GM10248 (cell line): ENCODE measurements at places on chromosomes 3 and 15.
A peak's percentile ranks its signal among the peaks of the same experiment; 100 is the strongest.

DNA sequence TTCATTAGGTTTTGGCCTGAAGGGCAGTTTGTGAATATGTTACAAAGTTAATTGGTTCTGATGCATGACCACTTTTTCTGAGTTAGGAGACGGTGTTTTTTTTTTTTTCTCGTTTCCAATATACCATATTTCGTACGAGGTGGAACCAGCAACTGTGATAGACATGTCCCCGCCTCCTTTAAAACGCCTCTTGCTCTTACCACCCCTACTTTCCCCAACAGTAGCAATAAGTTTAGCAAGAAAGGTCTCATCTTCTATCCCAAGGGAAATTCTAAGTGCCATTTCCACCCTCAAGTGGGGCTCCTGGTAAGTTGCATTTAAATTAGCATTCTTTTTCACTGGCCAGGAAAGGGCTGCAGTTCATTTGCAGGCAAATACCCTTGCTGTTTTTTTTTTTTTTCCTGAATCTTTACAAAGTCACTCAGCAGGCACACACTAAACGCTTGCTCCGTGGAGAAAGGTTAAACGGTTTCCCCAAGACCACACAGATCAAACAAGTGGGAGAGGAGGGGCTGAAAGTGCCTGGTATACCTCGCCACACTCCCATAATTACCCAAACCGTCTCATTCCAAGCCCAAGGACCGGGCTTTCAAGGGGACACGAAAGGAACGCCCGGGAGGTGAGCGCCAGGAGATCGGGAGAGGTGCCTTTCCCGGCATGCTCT is 39.5 kb upstream of the MGA start:
- DNase-seq, result no peak

- DNase-seq, result no peak
These were observed 731.7 kb downstream of the NSUN3 start for GRCh38 chr3:94794563-94794962.

DNA sequence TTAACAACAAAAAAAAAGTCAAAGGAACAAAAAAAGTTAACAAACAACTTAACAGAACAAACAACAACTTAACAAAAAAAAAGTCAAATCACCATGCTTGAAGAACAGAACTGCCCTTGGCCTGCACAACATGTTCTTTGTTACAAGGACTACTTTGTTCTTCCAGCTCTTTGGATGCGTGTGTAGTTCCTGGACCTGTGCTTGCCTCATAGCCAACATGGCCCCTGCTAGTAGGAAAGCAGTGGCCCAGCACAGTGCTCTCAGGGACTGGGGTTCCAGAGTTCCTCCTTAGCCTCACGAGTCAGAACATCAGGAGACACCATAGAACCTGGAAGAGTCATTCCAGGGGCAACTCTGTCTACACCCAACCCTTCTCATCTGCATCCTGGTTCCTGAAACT is 10.9 kb upstream of the STRIT1 start:
- DNase-seq, result no peak

GRCh38 chr3:70832834-70833205 is 520.4 kb upstream of the MDFIC2 start:
- no peak for DNase-seq

DNA sequence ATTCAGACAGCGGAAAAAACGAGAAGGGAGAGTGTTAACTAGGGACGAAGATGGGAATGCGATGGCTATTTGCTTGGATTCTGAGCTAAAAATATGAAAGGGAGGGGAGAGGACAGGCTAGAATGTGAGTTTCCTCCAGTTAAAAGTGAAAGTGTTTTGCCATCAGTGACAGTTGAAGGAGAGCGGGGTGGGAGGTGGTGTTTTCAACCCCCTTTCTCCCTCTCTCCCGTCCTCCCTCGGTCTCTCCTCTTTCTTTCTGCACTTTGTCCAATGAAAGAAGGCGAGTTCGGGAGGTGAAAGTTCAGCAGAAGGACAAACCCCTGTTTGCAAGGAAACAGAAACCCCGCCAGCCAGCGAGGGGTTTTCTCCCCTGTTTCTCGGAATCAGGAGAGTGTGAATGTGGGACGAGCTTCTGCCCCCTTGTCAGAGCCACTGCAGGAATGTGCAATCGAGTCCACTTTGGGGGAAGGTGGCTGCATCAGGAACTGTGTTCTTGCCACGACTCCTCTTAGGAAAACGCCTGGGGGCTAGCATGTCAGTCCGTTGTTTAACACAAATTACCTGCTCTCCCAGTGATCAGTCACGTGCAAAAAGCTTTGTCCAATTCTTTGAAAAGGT is 975 bp upstream of the FOXP1 start:
- peak; percentile 17 for DNase-seq

GRCh38 chr15:65655457-65655856 is 33.7 kb downstream of the SLC24A1 start:
- DNase-seq, result no peak

- peak; percentile 13 for DNase-seq
These were observed 36.9 kb upstream of the PCSK6 start for GRCh38 chr15:101526442-101526841.

- no peak for DNase-seq
These were observed 42.1 kb upstream of the CTDSPL start for GRCh38 chr3:37819591-37819990.

- no peak for DNase-seq
These were observed 60.3 kb downstream of the RGMA start for GRCh38 chr15:93028632-93029213.

- no peak for DNase-seq
These were observed 510.0 kb upstream of the ALCAM start for GRCh38 chr3:104856741-104857140.

- no peak for DNase-seq
These were observed 11.8 kb downstream of the TM4SF18 start for GRCh38 chr3:149321640-149322039.

DNA sequence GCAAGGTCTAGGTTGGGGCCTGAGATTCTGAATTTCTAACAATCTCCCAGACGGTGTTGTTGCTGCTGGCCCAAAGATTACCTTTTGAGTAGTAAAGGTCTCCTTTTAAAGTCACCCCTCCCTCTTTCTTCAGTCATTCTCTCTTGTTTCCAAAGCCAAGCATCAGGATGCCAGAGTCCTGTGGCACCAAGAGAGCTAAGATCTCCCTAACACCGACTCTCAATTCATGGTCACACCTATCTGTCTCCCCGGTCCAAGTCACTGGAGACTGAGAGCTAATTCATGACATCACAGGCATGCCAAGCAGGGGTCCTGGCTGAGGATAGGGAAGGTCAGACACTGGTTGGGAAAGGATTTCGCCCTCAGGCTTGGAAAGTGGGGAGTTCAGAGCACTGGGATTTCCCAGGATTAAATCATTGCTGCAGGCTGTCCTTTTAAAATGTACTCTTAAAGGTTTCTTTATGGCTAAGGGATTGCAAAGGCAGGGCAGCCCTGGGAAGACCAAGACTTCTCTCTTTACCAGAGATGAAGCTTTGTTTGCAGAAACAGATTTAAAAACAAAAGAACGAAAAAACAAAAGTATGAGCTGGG is 7.3 kb downstream of the SHOX2 start:
- DNase-seq, result no peak

DNA sequence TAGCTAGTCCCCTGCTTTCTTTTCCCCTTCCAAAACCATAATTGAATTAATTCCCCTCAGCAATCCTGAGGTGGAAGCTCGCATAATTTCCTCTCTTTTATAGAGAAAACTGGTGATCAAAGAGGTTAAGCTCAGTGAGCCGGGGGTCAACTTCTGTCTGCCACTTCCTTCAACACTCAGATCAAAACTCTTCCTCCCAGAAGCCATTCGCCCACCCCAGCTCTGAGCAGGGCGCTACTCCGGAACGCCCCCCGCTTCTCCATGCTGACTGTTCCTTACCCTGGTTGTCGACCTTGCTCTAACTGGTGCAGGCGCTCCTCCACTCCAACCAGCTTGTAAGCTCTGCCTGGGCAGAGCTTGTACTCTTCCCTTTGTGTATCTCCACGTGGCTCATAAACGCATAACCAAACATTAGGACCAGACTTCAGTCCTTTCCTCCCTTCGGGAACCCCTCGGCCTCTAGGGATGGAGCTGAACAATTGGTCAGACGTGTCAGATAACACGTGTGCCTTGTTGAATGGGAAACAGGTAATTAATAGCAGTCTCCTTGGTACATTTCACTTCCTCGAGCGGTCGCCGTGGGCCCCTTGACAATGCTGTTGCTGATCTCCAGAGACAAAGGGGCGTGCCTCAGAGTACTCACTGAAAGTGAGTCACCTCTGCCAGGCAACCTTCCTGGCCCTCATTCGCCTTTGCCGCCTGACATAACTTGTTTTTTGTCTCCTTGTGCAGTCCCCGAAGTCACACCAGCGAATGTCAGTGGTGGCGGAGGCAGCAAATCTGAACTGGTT is 71.8 kb downstream of the IL5RA start:
- DNase-seq, result no peak

DNA sequence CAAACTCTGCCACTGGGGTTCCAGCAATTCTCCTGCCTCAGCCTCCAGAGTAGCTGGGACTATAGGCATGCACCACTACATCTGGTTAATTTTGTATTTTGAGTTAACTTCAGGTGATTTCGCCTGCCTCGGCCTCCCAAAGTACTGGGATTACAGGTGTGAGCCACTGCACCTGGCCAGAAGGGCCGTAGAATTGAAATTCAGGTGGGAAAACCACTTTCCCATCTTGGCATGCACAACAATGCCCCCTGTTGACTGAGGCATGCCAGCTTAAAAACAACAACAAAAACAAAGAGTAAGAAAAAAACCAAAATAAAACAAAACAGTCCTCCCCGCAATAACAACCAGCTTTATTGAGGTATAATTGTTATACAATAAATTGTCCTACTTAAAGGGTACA is 32.6 kb upstream of the RAB11A start:
- no peak for DNase-seq

- no peak for DNase-seq
These were observed 13.8 kb downstream of the BDH1 start for GRCh38 chr3:197541756-197542539.

GRCh38 chr15:38696109-38696727 is 131.6 kb upstream of the RASGRP1 start:
- peak; percentile 59 for DNase-seq

DNA sequence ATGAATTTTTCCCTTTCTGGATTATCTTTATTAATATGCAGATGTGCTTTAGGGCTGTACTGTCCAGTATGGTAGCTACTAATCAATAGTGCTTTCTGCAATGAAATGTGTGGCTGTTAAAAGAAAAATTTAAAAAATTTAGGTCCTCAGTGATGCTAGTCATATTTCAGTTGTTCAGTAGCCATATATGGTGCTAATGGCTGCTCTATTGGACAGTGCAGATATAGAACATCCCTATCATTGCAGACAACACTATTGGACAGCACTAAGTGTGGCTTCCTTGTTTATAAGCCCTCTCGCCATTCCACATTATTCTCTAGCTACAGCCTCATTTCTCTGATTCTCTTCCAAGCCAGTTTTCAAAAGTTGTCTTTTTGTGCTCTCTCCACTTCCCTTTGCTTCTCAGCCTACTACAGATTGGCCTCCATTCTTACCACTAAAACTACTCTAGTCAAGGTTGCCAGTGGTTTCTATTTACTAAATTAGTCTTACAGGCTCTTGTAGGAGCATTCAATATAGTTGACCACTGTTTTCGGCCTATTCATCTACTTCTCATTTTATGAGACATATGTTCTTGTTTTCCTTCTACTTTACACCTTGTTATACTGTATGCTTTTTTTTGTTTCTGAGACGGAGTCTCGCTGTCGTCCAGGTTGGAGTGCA is 9.5 kb downstream of the MAPK6 start:
- DNase-seq, result no peak

GRCh38 chr3:50961386-50961785 is 286.7 kb downstream of the DOCK3 start:
- DNase-seq, result no peak

DNA sequence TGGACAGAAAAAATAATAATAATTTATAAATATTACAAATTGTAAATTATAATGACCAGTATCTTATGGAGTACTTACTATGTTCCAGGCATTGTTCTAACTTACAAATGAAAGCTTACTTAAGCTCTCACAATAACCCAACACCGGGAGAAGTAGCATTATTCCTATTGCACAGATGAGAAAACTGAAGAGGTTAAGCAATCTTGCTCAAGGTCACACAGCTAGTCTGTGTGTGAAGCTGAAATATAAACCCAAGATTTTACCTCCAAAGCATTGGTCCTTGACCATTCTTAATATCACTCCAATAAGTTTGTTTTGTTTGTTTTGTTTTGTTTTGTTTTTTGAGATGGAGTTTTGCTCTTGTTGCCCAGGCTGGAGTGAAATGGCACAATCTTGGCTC is 43.1 kb downstream of the GBE1 start:
- no peak for DNase-seq

- DNase-seq, result no peak
These were observed 24.3 kb downstream of the MRPS25 start for GRCh38 chr3:15040844-15041243.

GRCh38 chr3:113912552-113913236 is 35.1 kb upstream of the ZDHHC23 start:
- DNase-seq, result peak; percentile 56

DNA sequence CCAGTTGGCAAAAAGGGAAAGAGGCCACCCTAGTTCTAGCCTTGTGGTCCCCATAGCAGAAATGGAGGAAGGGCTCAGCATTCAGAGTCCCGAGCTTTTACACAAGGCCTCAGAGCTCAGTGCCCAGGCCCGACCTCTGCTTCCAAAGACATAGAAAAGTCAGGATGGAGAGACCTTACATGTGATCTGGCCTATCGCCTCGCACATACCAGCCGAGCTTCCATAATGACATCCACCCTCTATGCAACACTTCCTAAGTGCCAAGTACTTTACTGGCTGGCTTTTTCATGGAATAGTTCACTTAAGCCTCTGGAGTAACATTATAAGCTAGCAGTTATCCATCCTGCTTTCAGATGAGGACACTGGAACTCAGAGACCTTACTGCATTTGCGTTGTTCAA is 275.9 kb downstream of the FAM43A start:
- no peak for DNase-seq

GRCh38 chr3:69742391-69742790 is 3.1 kb downstream of the MITF start:
- no peak for DNase-seq

DNA sequence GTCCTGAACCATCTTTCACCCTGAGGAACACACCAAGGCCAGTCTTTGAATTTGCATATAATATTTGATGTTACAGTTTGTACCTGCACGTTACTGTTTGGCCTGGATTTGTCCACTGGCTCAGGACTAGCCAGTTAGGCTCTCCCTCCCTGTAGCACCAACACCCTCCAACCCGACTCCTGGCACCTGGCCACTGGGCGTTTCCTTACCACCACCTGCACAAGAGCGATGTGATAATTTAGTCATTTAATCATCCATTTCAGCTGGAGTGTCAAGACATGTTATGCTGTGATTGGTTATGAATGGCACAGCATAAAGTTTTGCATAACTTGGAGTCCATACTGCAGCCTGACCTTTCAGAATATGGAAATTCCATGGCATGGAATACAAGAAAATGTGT is 242.4 kb downstream of the KCNMB2 start:
- no peak for DNase-seq

DNA sequence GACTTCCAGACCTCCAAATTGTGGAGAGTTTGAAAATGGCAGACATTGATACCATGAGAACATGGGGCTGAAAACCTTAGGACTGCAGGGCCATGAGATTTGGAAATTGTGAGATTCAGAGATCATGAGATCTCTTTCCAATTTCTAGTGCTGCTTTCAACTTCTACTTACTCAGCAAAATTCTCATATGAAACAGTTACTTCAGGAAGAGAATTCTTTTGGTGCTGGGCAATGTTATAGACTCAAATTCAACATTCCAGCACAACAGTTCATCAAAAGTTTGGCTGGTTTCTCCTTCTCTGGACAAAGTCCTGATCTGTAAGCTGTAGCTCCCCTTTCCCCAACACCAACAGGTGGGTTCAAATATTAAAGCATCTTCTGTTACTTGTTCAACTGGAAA is 506.9 kb upstream of the NECTIN3 start:
- no peak for DNase-seq

GRCh38 chr15:93477188-93477587 is 388.2 kb upstream of the RGMA start:
- DNase-seq, result no peak
